Temporal lobe (tissue), 4 donors: ENCODE measurements at places on chromosomes 3 and 15. TPM values are rescaled to one million over a fixed set of nuclear protein-coding genes. Genes with fewer than 3 reads are reported as not detected.

The CRABP1 gene
- total RNA-seq: 16.5 TPM

The NEK4 gene
- total RNA-seq: 36.6 TPM

The CIP2A gene
- total RNA-seq: 15.0 TPM

The GOLGA8N gene
- total RNA-seq: 3.0 TPM

The ROPN1 gene
- total RNA-seq: not detected

The CHRNA3 gene
- under 0.01 TPM for total RNA-seq

The RARRES1 gene
- 1.2 TPM for total RNA-seq

The ST3GAL6 gene
- total RNA-seq: 13.0 TPM

The LRRIQ4 gene
- 0.49 TPM for total RNA-seq

The IMPG2 gene
- 1.7 TPM for total RNA-seq

The MINAR1 gene
- 2.5 TPM for total RNA-seq

The NR2F2 gene
- 4.4 TPM for total RNA-seq
